ENCODE measurements at places on chromosomes 5 and 9.

GRCh38 chr9:115593587-115594091 lies 475.7 kb upstream of the TNC start:
- peak; percentile 52 for DNase-seq

- no peak for DNase-seq
These were observed 14.1 kb upstream of the SPARC start for GRCh38 chr5:151700820-151701219.

DNA sequence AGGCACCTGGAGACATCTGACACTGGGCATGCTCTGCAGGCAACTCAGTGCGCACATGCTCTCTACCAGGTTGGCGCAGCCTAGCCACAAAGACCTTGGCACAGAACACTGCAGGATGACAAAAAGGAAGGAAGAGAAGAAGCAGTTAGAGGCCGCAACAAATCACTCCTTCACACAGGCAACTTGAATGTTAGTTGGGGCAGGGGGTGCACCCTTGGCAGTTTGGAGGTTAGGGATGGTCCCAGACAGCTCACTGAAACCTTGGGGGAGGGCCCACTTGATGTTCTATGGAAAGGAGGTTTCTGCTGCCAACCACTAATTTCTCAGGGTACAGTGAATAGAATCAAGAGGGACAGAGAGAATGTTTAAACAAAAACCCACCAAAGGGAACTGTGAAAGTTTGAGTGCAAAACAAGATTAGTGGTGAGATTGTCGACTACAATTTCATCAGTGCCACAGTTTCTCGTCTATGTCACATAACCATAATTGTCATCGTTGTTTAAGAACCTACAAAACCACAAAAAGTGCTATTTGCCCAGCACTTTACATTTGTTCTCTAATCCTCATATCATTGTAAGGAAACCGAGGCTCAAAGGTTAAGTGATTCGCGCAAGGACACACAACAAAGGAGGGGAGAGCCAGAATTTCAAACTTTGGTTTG lies 48.7 kb downstream of the FBXW11 start:
- DNase-seq, result no peak

DNA sequence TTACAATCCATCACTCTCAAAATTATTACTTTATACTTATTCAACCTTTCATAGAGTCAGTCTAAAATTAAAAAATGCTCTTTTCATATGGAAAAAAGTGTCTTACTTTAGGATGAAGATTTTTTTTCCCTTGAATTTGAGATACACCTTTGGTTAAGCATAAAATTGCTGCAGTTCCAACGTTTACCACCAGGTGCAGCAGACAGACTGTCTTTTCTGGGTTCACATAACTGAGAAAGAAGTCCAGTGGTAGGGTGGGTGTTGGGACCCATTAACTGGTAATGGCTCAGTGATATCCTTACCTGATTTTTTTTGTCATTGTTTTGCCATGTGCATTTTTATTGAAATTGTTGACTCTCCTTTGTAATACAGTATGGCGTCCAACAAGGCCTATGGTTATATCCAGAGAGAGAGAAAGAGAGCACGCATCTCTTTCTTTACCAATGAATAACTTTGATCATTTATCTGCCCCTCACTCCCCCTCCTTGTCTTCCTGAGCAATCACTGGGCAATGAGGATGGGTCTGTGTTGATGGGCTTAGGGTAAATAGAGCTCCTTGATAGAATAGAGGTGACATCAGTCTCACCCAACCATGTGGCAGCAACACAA lies 98.4 kb downstream of the FBXL7 start:
- no peak for DNase-seq

DNA sequence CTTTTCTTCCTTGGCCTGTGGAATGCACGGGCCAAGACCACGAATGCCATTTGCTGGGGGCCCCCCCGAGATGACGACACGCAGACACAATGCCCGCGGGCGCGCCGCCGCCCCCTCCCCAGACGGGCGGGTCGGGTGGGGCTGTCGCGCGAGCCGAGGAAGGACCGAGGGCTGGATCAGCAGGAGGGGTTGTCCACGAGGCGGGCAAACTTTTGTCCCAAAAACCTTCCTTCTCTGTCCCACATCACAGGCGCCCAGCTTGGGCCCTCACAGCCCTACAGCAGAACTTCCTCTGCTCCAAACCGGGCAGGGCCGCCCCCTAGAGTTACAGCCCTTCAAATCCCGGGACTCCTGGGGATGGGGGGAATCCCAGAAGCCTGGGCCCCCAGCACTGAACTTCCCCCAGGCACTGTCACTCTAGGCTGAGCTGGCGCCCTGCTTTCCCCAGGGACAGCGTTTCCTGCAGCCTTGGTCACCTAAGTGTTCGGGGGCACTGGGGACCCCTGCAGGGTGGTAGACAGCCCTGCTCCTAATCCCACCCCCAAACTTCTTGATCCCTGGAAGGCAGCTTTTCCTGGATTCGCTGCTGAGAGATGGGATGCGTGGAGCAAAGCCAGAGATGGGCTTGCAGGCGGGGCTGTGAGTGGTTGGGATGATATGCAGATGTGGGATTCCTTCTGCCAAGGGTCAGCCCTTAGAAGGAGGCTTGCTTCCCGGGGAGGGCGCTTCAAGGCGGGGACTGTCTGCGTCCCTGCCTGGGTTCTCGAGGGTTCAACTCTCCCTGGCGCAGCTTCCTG lies 980 bp downstream of the COL5A1 start:
- no peak for DNase-seq

DNA sequence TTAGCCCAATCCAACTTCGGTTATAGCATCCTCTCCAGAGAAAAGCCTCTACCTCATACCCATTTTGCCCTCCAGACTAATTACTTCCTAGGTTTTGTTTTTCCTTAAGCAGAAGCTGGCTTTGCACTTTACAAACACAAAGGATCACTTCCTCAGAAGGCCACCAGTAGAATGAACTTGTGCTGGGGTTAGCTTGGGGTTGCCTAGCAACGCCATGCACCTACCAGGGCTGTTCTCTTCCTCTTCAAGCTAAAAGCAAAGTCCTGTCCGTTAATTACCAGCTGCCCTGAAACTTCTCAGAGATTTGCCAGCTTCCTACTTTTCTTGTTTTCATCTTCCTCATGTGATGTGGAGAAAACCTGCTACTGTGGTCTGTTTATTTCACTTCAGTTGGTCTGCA lies 132.0 kb upstream of the WWC1 start:
- no peak for DNase-seq

- no peak for DNase-seq
These were observed 974 bp downstream of the CCDC69 start for GRCh38 chr5:151222790-151223446.

DNA sequence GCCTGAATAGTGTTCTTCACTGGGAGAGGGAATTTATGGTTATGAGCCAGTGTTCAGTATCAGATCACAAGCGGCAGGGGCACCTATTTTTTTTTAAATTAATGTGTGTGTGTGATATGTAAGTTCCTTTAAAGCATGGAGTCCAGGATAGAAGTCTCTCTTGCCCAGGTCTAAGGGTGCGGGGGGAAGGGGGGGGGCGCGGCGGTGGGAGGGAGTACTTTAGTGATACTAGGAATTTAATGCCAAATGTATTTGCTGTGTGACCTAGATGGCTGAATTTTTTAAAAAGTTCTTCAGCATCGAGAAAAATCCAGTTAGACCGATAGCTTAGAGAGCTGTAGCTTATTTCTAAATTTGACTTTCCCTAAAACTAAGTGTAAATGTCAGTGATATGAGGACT lies 1.5 kb upstream of the FCHO2 start:
- DNase-seq, result no peak
